ENCODE measurements at places on chromosomes 2 and 18.

GRCh38 chr2:59530258-59530657 lies 1023.2 kb downstream of the BCL11A start:
- DNase-seq, result no peak

DNA sequence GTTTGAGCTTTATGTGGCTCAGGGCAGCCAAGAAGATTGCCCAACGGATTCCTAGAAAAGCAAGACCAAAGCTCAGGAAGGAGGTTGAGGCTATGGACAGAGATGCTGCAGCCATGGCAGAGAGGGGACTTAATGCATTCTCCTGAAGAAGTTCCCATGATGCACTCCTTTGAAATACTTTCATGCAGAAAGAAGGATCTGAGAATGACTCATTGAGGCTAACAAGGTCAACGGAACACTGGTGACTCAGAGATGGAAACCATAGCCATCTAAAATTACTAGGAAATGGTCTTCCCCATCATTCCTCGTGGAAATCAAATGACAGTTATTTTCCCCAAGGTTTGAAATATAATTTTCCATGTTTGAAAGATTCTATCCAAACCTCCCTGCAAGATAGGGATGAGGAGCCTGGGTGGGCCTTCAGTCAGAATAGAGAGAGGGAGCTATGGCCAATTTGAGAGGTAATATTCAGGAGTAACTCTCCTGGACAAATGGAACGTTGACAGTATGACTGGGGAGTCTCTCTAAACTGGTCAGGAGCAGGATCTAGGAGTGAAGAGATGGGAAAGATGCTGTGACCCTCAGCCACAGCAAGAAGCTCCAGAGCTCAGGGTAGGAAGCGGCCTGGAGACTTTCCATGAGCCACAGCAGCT lies 63.0 kb downstream of the REEP1 start:
- no peak for DNase-seq

- no peak for DNase-seq
Measured at GRCh38 chr2:142041105-142041504, 89.7 kb downstream of the LRP1B start.

GRCh38 chr2:179685146-179685545 lies 176.3 kb downstream of the ZNF385B start:
- no peak for DNase-seq

- no peak for DNase-seq
Measured at GRCh38 chr2:3349211-3349693, 28.4 kb downstream of the EIPR1 start.

DNA sequence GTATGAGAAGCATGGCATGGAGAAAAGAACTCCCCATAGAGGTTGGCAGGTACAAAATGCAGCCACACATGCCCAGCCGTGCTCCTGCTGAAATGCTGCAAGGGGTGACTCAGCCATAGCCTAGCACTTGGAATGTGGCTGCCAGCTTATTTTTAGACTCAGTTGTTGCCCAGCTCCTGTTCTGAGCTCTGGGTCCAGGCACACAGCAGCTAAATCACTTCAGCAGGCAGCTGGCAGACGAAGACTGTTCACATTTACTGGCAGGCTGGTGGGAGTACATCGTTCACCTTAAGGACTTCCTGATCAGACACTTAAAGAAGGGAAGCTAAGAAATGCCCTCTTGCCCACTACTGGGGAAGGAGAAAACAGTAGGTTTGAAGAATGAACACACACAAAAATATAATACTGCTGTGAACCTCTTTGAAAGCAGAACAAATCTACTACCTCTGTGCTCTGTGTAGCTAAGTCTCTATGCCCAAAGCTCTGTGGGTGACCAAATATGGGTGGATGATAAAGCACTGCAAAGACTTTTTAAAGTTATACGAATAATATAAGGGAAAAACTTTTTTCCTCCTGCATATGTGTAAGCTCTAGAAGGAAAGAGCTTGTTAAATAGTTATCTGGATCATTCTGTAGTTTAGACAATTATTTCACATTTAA lies 146.1 kb downstream of the LNPK start:
- no peak for DNase-seq

GRCh38 chr2:43109261-43109743 lies 117.1 kb downstream of the ZFP36L2 start:
- DNase-seq, result no peak

DNA sequence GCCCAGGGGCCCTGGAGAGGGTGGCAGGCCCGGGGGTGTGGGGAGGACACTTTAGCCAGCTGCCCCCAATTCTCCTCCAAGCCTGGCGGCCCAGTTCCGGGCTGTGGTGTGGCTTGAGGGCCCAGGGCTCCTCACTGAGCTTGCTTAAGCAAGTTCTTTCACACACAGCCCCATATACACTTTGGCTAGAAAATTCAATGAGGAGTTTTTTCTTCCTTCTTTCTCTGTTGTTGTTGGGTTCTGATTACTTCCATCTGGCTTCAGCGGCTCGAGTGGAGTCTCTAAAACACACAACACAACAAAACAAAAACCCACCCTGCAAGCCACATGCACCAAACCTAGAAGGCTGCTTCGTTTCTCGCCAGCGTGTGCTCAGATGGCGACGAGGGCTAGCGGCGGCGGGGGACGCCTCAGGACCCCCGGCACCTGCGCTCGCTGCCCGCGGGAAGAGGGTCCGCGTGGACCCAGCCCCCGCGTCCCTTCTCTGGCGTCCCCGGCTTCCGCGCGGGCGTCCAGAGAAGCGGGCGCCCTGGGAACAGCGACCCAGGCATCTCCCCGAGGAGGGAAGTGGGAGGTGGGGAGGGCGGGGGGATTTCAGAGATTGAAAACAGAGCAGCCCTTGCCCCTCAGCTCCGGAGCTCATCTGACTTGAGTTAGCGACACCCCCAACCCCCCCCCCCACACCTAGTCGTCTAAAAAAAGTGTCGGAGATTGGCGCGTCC lies 577 bp upstream of the GLI2 start:
- no peak for DNase-seq

GRCh38 chr2:111904726-111905474 lies 6.5 kb downstream of the MERTK start:
- no peak for DNase-seq

- no peak for DNase-seq
Measured at GRCh38 chr2:39949131-39949530, 170.1 kb upstream of the THUMPD2 start.

DNA sequence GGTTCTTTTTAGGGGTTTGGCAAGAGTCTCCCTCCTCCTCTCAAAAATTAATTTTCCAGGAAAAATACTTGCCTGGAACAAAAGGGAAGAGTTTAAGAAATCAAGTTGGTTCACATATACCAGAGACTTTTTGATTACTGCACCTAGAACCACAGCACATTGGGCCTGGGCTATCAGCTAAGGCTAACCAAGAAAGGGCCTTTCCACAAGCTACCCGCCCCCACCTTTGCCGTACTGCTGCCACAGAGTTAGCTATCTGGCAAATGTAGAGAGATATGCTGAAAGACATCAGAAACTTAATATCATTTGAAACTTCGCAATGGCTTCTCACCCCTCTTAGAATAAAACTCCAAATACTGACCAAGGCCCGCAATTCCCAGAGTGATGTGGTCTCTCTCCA lies 76.9 kb downstream of the AAK1 start:
- no peak for DNase-seq

DNA sequence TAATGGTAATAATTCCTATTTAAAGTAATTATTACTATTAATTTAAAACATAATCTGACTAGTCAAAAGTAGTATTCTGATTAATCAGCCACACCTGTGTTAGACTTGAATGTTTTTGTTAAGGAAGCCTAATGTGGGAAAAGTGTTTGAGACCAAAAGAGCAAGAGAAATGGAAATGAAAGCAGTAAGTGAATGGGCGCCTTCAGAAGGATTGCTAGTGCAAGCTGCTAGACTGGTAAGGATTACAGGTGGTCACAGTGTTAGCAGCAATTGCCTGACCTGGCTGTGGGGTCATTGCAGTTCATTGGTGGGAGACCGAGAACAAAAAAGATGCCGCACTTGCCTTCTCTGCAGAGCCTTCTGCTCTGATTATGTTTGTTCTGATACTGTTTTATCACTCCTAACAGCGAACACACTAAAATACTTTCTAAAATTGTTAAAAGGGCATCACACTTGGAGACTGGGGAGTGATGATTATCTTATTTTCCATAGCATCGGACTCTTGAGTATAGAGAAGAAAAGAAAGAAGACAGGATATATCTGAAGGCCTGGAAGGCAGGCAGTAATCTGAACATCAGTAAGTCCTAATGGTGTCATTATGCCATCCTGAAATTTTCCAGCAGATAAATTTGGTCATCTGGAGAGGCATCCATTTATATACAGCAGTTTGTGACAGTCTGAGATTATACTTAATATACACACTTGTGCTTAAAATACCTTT lies 5.8 kb downstream of the SOCS6 start:
- no peak for DNase-seq

Measured in thymus (tissue), 14 donors.